LoVo (cell line): ENCODE measurements at places on chromosomes 11 and 22.
A peak's percentile ranks its signal among the peaks of the same experiment; 100 is the strongest.

- DNase-seq, result no peak
Measured at GRCh38 chr11:125772834-125773505, 5.7 kb downstream of the PATE2 start.

- DNase-seq, result no peak
Measured at GRCh38 chr11:134246678-134247077, 6.5 kb downstream of the THYN1 start.

DNA sequence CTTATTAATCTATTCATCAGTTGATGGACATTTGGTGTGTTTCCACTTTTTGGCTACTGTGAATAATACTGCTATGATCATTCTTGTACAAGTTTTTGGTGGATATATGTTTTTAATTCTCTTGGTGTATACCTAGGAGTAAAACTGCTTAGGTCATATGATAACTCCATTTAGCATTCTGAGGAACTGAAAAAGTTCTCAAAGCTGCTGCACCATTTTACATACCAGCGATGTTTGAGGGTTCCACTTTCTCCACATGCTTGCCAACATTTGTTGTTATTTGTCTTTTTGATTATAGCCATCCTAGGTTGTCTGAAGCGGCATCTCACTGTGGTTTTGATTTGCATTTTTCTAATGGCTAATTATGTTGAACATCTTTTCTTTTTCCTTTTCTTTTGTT, 4.1 kb upstream of the ACER3 start:
- DNase-seq, result no peak

DNA sequence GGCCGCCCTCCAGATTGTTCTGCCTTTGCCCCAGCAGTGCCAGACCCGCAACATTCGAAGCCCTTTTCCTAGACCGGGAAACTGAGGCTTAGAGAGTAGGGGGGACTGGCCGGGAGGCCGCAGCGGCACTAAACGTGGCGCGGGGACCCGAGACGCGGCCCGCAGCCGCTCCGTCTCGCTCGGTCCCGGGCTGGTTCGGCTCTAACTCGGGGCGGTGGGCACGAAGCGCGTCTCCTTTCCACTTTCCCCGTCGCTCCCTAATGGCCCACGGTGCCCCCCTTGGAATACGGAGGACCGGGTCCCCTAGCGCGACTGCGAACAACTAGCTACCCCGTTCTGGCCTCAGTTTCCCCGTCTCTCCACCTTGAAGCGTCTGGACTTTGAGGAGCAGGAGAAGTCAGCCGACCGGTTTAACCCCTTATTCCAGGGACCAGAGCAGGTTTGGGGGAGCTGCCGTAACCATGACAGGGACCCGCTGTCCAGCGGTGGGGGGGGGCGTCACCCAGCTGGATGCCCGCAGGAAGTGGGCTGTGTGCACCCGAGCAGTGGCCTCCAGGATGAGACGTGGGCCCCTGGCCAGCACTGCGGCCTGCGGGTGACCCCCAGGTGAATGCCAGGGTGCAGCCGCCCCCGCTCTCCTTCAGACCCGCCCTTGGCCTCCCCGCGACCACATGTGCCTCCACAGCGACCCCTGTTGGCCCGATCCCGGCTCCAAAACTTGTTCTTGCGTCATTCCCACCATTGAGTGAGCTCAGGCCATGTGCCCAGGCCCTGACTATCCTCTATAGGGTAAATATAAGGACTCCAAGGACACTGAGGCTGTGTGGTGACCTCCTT, 1.1 kb downstream of the CDC42EP1 start:
- peak; percentile 87 for DNase-seq

GRCh38 chr11:1777737-1778136, 14.0 kb upstream of the CTSD start:
- DNase-seq, result no peak

DNA sequence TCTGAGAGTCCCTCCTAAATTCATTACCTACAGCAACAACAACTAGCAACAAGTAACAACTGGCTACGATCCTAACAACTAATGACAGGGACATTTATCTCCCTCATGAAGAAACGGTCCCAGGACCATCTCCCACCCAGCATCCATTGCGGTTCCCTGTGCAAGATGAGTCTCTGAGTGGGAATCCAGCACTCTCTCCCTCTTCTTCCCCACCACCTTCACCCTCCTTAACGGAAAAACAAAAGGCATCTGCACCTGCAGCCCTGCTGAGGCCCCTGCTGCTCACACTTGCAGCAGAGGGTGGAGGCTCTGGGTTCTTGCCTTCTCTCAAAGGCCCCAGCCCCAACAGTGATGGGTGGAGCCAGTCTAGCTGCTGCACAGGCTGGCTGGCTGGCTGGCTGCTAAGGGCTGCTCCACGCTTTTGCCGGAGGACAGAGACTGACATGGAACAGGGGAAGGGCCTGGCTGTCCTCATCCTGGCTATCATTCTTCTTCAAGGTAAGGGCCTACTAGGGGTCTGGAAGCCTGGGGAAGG, at the start of gene CD3G:
Gene CD3G (plus strand): TSS at position 364 of the 535 bp plus-strand sequence. CDS start 80 bp downstream, at position 444.
- DNase-seq, result no peak

DNA sequence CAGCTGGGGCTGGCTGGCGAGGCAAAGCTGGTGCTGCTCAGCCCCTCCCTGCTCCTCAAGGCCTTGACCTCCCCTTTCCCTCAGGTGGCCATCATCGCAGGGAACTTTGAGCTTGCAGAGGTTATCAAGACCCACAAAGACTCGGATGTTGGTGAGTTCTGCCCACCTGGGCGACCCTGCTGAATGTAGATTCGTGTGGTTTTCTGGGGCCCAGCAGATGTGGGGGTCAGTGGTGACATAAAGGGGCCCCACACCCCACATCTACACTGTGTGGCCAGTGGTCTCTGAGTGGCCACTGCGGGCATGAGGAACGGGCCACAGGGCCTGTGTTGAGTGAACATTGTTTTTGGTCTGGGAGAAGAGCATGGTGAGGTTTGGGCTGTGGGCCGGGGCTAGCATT, 11.9 kb downstream of the SHANK3 start:
- no peak for DNase-seq

- peak; percentile 45 for DNase-seq
Measured at GRCh38 chr11:116853461-116854073, 16.1 kb upstream of the APOA1 start.

DNA sequence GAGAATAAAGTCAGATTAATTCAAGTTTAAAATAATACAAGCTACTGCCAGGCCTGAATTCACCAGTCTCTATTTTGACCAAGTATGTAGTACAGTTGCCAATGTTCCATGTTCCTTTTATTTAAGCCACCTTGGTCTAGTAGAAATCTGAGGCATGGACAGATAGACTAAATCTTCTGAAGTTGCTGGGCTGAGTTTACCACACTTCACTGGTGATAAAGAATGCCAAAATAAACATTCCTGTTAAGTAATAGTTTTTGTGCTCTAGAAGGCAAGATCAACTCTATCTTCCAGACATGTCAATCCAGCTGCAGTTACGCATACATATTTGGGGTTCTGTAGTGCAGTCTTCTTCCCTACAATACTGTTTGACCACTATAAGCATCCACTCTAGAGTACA, 83.9 kb upstream of the C11orf87 start:
- DNase-seq, result no peak

DNA sequence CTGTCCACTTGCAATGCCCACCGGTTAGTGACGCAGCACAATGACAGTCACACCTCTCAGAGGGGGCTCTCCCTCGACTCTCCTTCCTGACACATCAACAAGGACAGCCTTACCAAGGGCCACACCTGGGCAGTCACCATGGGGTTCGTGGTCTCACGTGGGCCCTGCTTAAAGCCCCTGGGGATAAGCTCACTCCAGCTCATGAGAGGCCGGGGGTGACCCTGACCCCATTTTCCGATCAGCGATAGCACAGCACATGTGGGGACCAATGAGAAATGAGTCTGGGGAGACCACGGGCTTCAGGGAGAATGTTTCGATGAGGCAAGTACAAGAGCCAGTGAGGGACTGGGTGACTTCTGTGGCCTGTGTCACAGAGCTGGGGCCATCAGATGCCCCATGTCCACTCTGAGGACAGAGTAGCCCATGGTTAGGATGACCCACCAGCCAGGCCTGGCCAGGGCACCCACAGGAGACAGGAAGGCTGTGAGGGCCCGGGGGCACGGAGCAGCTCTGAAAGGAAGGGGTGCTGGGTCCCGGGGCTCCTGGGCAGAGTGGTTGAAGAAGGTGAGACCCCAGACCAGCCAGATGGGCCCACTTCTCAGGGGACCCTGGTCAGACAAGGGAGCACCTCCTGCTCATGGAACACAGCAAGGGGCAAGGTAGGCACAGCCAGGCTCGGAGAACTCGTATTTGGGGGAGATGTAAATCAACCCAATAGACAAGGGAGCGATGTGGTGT, 128.8 kb downstream of the MED15 start:
- DNase-seq, result no peak

- no peak for DNase-seq
Measured at GRCh38 chr11:86438685-86439084, 64.0 kb downstream of the CCDC81 start.

- DNase-seq, result no peak
Measured at GRCh38 chr11:36347384-36347906, 51.4 kb downstream of the PRR5L start.

GRCh38 chr22:28111501-28112189, 192.6 kb upstream of the PITPNB start:
- no peak for DNase-seq

GRCh38 chr11:17768547-17768946, 34.0 kb downstream of the KCNC1 start:
- DNase-seq, result no peak

GRCh38 chr11:47028195-47029093, 91.9 kb downstream of the CSTPP1 start:
- no peak for DNase-seq

DNA sequence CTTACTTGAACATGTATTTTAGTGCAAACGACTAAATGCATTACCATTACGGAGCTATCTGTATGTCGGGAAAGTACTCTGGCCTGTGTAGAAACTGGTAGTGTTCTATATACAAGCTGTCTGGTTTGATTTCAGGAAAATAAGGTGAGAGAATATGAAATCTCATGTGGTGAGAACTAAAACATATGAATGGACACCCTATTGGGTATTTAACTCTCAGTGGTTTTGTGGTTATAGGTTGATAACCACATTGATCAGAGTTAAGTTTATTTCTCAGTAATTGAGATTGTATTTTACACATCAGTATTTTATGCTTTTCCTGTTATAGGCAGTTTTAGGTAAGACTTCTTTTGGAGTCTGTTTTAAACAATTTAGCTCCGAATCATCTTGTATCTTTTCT, 10.4 kb downstream of the ANO5 start:
- DNase-seq, result no peak

DNA sequence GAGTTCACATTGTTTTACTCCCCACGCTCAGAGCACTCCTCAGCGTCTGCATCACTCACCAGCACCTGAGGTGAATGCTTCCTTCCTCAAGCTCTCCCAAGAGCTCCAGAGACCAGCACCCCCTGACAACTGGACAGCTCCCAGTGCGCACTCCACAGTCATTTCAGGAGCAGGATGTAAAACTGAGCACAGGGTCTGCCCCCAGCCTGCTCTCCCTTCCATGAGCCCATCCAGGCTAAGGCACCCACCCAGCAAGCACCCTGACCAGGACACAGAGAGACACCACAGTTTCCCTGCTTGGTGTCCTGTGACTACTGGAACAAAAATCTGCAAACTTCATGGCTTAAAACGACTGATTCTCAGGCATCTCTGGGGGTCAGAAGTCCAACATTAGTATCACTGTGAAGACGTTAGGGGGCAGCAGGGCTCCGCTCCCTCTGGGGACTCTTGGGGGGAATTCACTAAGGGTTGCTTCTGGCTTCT, 3.3 kb downstream of the SCGB1D2 start:
- no peak for DNase-seq

DNA sequence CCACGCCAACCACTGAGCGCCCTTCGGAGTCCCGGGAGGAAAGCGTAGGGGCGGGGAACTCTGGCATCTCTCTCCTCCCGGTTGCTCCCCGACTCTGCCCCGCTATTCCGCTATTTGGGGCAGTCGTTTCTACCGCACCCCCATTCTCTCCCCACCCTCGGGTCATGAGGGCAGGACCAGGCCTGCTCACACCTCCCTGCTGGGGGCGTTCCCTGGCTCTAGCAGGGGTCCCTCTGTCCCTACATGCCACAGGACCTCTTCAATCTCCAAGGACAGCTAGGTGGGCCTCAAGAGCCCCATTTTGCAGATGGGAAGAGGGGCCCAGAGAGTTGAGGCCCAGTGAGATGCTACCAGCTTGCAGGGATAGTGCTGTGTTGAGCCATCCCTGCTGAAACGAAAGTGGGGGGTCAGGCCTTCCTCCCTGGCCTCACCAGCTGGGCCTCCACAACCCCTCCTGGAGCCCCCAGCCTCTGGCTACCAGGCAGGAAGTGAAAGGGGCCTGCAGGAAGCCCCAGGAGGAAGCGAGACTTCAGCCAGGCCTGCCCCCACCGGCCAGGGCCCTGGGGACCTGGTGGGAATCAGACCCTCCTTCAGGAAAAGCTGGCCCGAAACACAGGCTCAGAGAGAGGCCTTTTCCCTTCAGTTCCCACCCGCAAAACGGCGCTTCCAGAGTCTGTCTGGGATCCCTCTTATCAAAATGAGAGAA, 5.5 kb upstream of the SHISA8 start:
- no peak for DNase-seq

- DNase-seq, result no peak
Measured at GRCh38 chr11:6613496-6613895, 1.5 kb upstream of the TAF10 start.

- no peak for DNase-seq
Measured at GRCh38 chr11:27907530-27907929, 200.4 kb downstream of the KIF18A start.

DNA sequence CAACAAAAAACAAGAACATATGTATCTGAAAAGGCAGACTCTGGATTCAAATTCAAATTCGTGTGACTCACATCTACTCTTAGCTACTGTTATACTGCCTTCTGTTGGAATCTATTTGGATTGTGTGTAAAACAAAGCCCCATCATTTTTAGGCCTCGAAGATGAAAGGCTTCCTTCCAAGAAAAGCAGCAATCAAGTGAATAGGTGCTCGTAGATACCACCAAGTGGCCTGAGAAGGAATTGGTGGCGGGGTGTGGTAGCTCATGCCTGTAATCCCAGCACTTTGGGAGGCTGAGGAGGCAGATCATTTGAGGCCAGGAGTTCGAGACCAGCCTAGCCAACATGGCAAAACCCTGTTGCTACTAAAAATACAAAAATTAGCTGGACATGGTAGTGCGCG, 4.2 kb downstream of the GRAMD1B start:
- DNase-seq, result no peak

GRCh38 chr11:68345776-68346461, 33.5 kb downstream of the LRP5 start:
- no peak for DNase-seq

- DNase-seq, result peak; percentile 15
Measured at GRCh38 chr22:24230911-24231656, 13.8 kb downstream of the GGT5 start.

GRCh38 chr22:50271519-50271970, 1.4 kb upstream of the MAPK11 start:
- peak; percentile 67 for DNase-seq

GRCh38 chr22:46373921-46374662, 38.6 kb downstream of the TRMU start:
- DNase-seq, result peak; percentile 48
